ENCODE measurements at places on chromosomes 6 and 20.
A peak's percentile ranks its signal among the peaks of the same experiment; 100 is the strongest.

DNA sequence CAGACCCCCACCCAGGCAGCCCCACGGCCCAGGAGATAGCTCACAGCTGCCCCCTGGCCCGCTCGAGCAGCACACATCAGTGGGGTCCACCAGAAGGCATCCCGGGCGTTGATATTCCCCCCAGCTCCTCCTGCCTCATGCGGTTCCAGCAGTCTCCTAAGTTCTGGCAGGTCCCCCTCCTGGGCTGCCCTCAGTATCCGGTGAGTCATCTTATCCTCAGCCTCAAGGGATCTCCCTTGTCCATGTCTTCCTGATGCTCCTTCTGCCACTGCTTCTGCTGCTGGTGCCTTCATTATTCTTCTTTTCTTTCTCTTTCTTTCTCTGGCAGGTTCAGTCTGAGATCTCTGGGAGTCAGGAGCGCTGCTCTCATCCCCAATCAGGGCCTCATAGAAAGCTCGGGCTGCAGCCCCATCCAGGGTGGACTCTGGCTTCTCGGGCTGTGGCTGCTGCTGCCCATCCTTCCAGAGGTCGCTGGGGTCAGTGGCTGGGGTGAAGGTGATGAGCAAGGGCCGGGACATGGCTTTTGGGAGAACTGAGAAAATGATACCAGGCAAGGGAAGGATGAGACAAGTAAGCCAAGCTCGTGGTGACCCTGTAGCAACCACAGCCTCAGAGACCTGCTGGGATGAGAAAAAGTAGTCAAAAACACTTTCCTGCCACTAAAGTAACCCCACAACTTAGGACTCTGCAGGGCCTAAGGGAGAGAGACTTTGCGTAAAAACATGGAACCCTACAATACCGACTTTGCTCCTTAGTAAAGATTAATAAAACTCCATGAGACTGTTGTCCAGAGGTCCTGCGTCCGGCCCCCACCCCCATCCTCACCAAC lies 622 bp downstream of the GPANK1 start:
- peak overlapping the region; percentile 99 for H3K27ac ChIP-seq
- peaks cover 13% of the 10 kb centered on the region for H3K36me3 ChIP-seq
- H3K4me3 ChIP-seq: peak overlapping the region; percentile 99
- peak; percentile 10 for DNase-seq

GRCh38 chr6:56244089-56244488 lies 3.3 kb downstream of the COL21A1 start:
- no peak overlapping the region for H3K4me3 ChIP-seq
- H3K4me1 ChIP-seq: no peaks in the 10 kb centered on the region
- no peak overlapping the region for H3K27ac ChIP-seq
- no peak for DNase-seq

- no peaks in the 10 kb centered on the region for H3K27me3 ChIP-seq
- no peak overlapping the region for H3K27ac ChIP-seq
- H3K36me3 ChIP-seq: no peaks in the 10 kb centered on the region
- no peak for DNase-seq
- no peaks in the 10 kb centered on the region for H3K4me1 ChIP-seq
- no peak overlapping the region for H3K4me3 ChIP-seq
These were observed 234.5 kb upstream of the PRDM1 start for GRCh38 chr6:105851606-105852005.

GRCh38 chr6:44627883-44628271 lies 240.4 kb downstream of the CDC5L start:
- H3K36me3 ChIP-seq: no peaks in the 10 kb centered on the region
- H3K4me3 ChIP-seq: no peak overlapping the region
- no peaks in the 10 kb centered on the region for H3K27me3 ChIP-seq

GRCh38 chr20:47221036-47221625 lies 135.4 kb downstream of the ZMYND8 start:
- DNase-seq: no peak
- no peaks in the 10 kb centered on the region for H3K4me1 ChIP-seq
- H3K4me3 ChIP-seq: no peak overlapping the region
- peaks cover 6% of the 10 kb centered on the region for H3K36me3 ChIP-seq
- H3K27ac ChIP-seq: no peak overlapping the region

- no peak overlapping the region for H3K27ac ChIP-seq
- H3K4me1 ChIP-seq: 0 out of 2 replicates have a peak, but pooled peaks cover 3% of the 10 kb centered on the region
- peaks cover 60% of the 10 kb centered on the region for H3K27me3 ChIP-seq
- H3K36me3 ChIP-seq: no peaks in the 10 kb centered on the region
- no peak overlapping the region for H3K4me3 ChIP-seq
These were observed 6.0 kb downstream of the MLN start for GRCh38 chr6:33797626-33798342.

GRCh38 chr6:111858347-111858746 lies 14.9 kb downstream of the FYN start:
- DNase-seq: no peak
- no peaks in the 10 kb centered on the region for H3K36me3 ChIP-seq
- H3K27ac ChIP-seq: no peak overlapping the region
- no peaks in the 10 kb centered on the region for H3K4me1 ChIP-seq

GRCh38 chr20:63693083-63693732 lies 3.2 kb upstream of the TNFRSF6B start:
- no peak overlapping the region for H3K4me3 ChIP-seq
- no peaks in the 10 kb centered on the region for H3K27me3 ChIP-seq
- H3K4me1 ChIP-seq: no peaks in the 10 kb centered on the region
- DNase-seq: no peak

DNA sequence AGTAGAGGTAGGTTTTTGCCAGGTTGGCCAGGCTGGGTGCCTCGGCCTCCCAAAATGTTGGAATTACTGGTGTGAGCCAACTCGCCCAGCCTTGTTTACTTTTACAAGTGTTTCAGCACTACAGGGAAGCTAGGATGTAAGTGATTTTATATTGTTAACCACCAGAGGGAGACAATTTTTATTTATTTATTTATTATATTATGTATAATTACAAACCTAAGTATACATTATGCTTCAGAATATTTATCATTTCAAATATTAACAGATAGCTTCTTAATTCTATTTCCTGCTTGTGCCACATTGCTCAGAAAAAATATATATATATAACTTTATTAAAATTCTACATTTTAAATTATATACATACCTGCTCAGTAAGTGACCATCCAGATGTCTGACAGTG lies 9.8 kb downstream of the MMUT start:
- peaks cover 11% of the 10 kb centered on the region for H3K4me1 ChIP-seq
- H3K27ac ChIP-seq: no peak overlapping the region

DNA sequence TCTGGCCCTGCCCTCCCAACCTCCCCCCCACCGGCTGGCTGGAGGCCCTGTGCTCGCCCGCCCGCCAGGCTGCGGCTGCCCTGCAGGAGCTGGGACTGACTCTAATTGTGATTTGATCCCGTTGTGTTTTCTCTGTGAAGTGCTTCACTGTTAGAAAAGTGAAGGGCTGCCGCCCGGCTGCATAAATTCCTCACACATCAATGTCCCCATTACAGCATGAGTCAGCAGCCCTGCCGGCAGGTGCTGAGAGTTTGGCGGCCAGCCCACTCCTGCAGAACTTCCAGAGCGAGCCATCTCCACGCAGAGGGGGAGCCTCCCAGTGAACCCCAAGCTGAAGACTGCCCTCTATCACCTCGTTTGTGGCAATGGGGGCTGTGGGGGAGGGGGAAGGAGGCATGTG lies 137.9 kb downstream of the DLL1 start:
- H3K4me3 ChIP-seq: no peak overlapping the region
- H3K27ac ChIP-seq: no peak overlapping the region
- no peaks in the 10 kb centered on the region for H3K36me3 ChIP-seq

DNA sequence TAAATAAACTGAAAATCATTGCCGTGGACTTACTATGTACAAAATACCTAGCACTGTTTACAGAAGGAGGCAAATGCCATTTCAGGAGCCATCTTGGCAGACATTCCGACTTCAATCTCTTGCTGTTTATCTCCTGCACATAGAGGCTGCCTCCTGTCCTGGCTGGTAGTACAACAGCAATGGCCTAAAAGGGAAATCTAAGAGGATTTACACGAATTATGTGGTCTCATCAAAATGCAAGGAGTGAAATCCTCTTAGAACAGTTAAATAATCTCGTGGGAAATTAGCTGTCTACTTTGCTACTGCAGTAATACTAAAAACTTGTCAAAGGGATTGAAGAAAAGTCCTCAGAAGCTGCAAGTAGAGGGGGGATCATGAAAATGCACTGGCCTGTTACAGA lies 82.2 kb upstream of the SLC2A12 start:
- H3K27me3 ChIP-seq: no peaks in the 10 kb centered on the region
- no peak overlapping the region for H3K27ac ChIP-seq
- DNase-seq: no peak
- H3K4me1 ChIP-seq: peaks cover 12% of the 10 kb centered on the region
- H3K4me3 ChIP-seq: no peak overlapping the region

DNA sequence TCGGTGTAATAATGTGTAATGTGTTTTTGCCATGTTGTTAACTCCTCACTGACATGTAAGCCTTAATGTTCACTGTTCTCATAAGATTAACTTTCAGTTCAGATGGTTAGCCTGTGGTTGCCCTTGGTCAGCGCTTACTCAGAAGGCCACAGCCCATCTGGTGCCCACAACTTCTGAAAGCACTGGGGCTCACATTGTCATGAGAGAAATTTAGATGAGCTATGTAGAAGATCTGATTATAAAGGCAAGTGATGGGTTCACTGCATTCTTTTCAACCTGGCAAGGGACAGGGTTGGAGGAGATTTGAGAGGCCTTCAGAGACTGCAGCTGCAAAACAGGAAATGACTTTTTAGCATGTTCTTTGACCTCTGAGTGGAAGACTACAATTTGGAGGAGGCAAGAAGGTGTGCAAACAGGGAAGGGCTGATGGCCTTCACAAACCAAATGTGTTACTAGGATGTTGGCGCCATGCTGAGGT lies 242.3 kb upstream of the SUPT3H start:
- no peaks in the 10 kb centered on the region for H3K36me3 ChIP-seq
- peaks cover 12% of the 10 kb centered on the region for H3K4me1 ChIP-seq
- peak overlapping the region; percentile 30 for H3K27ac ChIP-seq
- H3K4me3 ChIP-seq: no peak overlapping the region

DNA sequence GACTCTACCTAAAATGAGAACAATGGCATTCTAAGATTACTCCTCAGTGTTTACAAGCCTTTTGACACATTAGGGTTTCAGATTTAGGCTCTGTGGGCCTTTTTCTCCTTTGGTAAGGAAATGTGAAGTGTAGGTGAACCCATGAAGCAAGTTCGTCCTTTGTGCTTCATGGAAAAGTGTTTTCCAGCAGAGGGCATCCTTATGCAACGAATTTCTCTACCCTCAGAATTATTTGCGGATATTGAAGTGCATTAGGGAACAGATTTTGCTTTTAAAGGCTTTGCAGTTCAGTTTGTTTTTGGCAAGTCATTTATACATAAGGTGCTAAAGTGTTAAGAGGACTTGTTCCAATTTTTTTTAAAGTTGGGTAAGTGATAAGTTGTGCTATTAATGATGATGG lies 55.7 kb upstream of the FERMT1 start:
- H3K36me3 ChIP-seq: no peaks in the 10 kb centered on the region
- no peaks in the 10 kb centered on the region for H3K27me3 ChIP-seq
- H3K27ac ChIP-seq: no peak overlapping the region
- DNase-seq: peak; percentile 26
- H3K4me1 ChIP-seq: no peaks in the 10 kb centered on the region

- no peak for DNase-seq
- H3K27ac ChIP-seq: no peak overlapping the region
- no peaks in the 10 kb centered on the region for H3K27me3 ChIP-seq
- no peaks in the 10 kb centered on the region for H3K36me3 ChIP-seq
- H3K4me3 ChIP-seq: no peak overlapping the region
These were observed 238.1 kb downstream of the RNGTT start for GRCh38 chr6:88725111-88725975.

DNA sequence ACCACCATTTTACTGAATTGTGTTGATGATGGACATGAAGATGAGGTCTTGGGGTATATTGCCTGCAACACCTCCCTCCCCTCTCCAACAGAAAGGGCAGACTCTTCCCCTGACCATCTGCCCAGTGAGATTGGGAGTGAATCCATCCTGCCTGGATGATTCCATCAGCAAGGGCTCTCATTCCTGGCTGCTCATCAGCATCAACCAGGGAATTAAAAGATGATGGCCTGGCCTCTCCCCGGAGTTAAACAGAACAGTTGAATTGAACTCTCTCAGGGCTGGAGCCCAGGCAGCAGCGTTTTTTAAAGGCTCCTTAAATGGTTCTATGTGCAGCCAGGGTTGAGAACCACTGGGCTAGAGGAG lies 14.6 kb upstream of the MRPS18A start:
- no peaks in the 10 kb centered on the region for H3K36me3 ChIP-seq
- no peak for DNase-seq
- H3K27ac ChIP-seq: no peak overlapping the region
- H3K27me3 ChIP-seq: no peaks in the 10 kb centered on the region
- no peak overlapping the region for H3K4me3 ChIP-seq

- no peaks in the 10 kb centered on the region for H3K4me1 ChIP-seq
- H3K36me3 ChIP-seq: no peaks in the 10 kb centered on the region
- no peak for DNase-seq
- H3K27me3 ChIP-seq: no peaks in the 10 kb centered on the region
- H3K27ac ChIP-seq: no peak overlapping the region
These were observed 214.6 kb downstream of the GMDS start for GRCh38 chr6:2030682-2031244.

- no peak overlapping the region for H3K27ac ChIP-seq
- no peak overlapping the region for H3K4me3 ChIP-seq
- DNase-seq: no peak
- no peaks in the 10 kb centered on the region for H3K4me1 ChIP-seq
- H3K27me3 ChIP-seq: no peaks in the 10 kb centered on the region
These were observed 56.5 kb downstream of the PTPRK start for GRCh38 chr6:128463942-128464341.

- no peak overlapping the region for H3K27ac ChIP-seq
- H3K4me3 ChIP-seq: no peak overlapping the region
- H3K27me3 ChIP-seq: peaks cover 87% of the 10 kb centered on the region
- DNase-seq: no peak
- H3K36me3 ChIP-seq: no peaks in the 10 kb centered on the region
These were observed 48.1 kb upstream of the NAA20 start for GRCh38 chr20:19969106-19969505.

- no peaks in the 10 kb centered on the region for H3K27me3 ChIP-seq
- DNase-seq: no peak
- H3K27ac ChIP-seq: no peak overlapping the region
- H3K4me1 ChIP-seq: no peaks in the 10 kb centered on the region
These were observed 40.1 kb upstream of the ANKEF1 start for GRCh38 chr20:9994676-9995075.

DNA sequence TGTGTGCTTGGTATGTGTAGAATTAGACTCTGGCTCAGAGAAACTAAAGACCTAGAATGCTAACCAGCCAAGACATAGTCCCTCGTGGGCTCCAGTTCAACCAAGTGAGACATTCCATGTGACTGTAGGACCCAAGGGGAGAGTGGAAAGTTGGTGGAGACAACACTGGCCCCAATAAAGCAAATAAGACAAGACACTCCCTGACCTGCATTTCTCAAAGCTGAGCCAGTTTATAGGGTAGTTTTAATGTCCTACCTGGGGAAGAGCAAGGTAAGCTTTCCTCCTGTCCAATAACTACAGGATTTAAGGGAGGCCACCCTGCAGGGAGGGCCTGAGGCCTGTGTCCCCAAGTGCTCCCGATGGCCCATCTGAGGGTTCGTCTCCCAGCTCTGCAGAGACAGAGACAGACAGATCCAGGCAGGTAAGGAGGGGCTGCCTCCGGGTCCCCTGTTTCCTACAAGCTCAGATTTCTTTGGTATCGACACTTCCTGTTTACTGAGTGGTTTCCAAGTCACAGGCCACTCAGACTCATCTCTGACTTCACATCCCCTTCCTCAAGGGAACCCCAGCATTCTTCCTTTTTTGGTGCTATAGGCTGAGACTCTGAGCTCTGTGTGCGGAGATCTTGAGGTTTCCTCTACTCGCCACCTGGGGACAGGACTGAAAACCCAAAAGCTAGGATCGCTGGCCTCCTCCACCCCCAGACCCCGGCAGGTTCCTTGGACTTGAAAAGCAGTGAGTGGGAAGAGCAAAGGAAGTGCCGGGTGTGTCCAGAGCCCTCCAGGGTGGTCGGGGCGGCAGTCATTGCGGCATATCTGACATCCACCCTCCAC lies 92.4 kb downstream of the PRND start:
- peak; percentile 27 for DNase-seq
- peaks cover 19% of the 10 kb centered on the region for H3K4me1 ChIP-seq
- no peaks in the 10 kb centered on the region for H3K27me3 ChIP-seq
- peak overlapping the region; percentile 79 for H3K27ac ChIP-seq
- no peaks in the 10 kb centered on the region for H3K36me3 ChIP-seq
